Right ventricle myocardium inferior (tissue), 1 donor: ENCODE measurements at places on chromosomes 1 and 21.
A peak's percentile ranks its signal among the peaks of the same experiment; 100 is the strongest.

- no peak for DNase-seq
These were observed 30.7 kb downstream of the KYAT3 start for GRCh38 chr1:88961647-88962275.

DNA sequence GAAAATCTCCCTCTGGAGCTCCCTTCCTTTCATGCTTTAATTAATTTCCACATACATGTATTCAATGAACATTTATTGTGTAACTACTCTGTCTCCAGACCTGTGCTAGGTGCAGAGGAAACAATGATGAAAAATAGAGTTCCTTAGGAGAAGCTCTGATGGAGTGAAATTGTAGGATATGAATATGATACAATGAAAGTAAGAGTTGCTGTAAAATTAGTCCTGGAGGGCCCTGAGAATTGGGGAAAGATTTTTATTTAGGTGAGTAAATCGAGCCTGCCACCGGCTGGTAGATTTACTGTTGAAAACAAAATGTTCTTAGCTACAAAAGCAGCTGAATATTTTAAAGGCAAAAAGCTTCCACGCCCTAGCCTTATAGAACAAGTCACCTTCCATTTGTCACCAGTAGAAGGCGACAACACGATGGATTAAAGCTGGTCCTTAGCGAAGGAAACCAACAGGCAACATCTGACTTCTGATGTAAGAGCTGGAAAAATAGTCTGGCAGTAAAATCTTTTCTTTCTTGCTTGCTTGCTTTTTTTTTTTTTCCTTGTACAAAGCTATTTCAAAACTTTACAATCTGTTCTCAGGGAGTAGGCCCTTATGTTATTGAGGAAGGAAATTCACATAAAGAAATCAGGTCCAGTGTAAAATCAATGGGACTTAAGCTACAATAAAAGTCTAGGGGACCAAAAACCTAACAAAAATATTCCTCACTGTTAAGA lies 82.0 kb upstream of the ROR1 start:
- DNase-seq, result no peak

- DNase-seq, result no peak
These were observed 5.2 kb downstream of the NCF2 start for GRCh38 chr1:183585038-183585437.

DNA sequence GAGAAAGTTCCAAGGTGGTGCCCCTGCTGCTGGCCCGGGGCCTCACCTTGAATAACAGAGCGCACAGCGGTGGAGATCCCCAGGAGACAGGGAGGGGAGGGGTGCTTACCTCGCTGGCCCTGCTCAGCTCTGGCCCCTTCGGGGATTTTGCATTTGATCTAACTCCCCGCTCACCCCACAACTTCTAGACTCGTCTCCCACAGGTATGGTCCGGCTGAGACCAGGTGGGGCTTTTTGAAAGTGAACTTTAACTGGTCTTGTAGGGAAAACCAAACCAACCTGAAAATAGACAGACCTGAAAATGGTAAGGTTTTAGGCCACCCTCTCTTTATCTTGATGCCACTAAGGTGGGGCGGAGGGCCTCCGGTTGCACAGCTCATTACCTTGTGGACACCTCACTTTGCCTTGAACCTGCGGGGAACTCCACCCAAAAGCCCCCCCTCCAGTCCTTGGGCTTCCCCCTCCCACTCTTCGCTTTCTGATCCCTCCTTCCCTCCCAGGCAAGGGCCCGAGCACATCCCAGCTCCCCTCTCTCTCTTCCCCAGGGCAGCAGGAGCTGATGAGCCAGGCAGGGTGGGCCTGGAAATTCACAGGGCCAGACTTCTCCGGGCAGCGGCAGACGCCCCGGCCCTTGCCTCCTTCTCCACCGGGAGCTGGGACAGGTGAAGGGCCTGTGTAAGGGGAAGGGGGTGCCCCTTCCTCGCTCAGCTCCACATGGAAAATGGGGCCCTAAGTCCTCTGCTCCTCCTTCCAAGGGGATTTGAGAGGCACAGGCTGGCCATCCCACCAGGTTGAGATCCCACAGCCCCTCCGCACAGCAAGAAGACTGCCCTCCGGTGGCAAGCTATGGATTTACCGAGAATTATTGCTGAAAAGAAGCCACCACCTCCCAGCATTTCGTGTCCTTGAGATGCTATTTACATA lies 16.1 kb downstream of the TNFRSF8 start:
- no peak for DNase-seq

- no peak for DNase-seq
These were observed 60.4 kb upstream of the TNFSF4 start for GRCh38 chr1:173267453-173267945.

- no peak for DNase-seq
These were observed 27.3 kb downstream of the VANGL2 start for GRCh38 chr1:160427625-160428024.

- DNase-seq, result no peak
These were observed 124.0 kb downstream of the TRIM33 start for GRCh38 chr1:114387010-114387360.

GRCh38 chr1:147287133-147287865 lies 44.8 kb downstream of the CHD1L start:
- no peak for DNase-seq

- no peak for DNase-seq
These were observed 5.4 kb upstream of the ZNF691 start for GRCh38 chr1:42841010-42841409.

DNA sequence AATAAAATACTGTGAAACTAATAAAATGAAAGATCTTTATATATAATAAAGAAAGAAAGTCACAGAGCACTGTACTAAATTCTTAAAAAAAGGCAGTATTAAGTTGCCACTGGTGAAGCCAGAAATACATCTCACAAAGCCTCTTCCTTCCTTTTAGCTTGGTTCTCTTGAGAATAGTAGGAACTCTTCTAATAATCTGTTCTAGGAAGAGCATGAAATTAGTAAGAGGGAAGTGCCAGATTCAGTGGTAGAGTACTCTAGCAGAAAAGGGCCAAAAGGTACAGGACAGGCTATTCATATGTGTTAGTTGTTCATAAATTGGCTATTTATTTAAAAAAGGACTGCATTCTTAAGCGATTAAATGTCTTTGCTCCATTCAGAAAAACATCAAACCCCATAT lies 33.7 kb downstream of the CTTNBP2NL start:
- DNase-seq, result no peak

GRCh38 chr1:11377001-11377583 lies 101.9 kb upstream of the DISP3 start:
- no peak for DNase-seq

GRCh38 chr1:147721716-147722115 lies 38.7 kb downstream of the GJA5 start:
- no peak for DNase-seq

GRCh38 chr1:7010534-7011200 lies 225.4 kb downstream of the CAMTA1 start:
- no peak for DNase-seq

- DNase-seq, result no peak
These were observed 7.0 kb upstream of the IGSF21 start for GRCh38 chr1:18100491-18101063.

DNA sequence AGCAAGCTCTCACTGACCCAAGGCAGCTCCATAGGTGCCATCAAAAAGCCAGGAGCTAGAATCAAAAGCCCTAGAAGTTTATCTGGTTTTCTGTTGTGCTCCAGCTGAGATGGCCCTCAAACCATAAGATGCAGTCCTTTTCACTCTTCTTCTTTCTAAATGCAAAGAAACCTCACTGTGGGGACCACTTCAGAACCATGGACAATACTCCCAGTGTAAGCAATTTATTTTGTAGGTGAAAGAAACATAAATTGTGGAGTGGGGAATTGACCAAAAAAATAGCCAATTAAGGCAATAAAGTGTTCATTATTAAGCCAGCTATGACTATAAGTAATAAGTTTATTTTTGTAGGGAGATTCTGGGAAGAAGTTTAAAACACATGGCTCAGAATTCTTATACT lies 1399.9 kb downstream of the PLA2G4A start:
- no peak for DNase-seq

GRCh38 chr1:172447641-172448040 lies 3.8 kb upstream of the PIGC start:
- no peak for DNase-seq

DNA sequence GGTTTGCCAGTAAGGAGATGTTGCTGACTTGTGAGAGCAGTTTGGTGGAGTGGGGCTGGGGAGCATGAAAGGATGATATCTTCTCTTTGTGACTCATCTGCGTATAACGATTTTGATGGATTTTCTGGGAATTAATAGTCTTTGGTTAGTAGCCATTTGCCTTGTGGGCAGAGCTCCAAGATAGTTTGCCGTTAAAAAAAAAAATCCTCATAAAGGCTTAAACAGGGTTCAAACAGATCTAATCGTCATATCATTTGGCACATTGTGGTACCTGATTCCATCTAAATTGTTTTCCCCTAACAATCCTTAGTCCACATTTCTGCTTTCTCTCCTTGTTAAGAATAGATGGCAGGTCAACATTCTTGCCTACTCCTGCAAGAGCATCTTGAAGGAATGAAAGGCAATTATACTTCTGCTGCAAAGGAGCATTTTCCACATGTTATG lies 168.0 kb downstream of the PPP1R12B start:
- DNase-seq, result no peak

DNA sequence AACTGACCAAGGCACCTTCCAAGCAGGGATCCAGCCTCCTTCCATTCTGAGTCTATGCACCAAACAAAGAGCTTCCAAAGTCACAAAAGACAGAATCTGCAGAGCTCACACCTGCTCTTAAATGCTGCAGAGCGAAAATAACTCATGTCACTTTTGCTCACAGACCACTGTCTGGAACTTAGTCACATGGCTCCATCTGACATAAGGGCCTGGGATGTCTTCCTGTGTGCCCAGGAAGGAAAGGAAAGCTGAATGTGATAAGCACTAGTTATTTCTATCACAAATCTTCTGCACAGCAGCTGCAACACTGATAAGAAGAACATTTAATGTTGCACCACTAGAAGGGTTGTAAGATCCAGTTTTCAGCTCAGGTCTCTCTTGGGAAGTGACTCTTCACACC lies 39.5 kb upstream of the SGIP1 start:
- DNase-seq, result no peak

DNA sequence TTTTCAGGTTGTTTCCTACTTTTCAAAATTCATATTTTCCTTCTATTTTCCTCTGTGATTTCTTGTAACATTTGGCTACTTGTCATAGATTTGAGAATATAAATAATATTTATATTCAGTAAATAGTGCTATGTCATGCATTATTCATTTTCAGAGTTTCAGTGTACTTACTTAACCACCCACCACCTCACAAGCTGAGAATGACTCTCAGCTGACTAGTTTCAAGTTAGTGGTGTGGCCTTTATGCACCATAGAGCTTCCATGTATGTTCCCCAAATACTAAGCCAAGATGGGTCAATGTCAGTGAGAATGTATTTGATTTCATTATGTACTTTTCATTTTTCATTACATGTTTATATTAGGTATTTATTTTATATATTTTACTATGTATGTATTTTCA lies 56.9 kb upstream of the RGS1 start:
- DNase-seq, result no peak

DNA sequence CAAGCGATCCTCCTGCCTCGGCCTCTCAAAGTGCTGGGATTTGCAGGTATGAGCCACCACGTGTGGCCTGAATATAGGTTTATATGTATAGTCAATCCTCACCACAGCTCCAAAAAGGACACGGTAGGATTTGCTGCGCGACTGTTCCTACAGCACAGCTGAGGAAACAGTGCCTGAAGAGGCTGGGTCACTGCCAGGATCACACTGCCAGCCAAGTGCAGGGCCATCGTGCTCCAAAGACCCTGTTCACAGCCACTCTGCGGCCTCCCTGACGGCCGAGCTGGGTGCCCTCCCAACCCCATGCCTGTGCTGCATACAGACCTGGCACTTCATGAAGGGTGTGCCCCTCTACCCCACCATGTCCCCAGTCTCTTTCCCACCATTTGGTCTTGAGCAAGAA lies 71.4 kb downstream of the MRPL37 start:
- peak; percentile 56 for DNase-seq

DNA sequence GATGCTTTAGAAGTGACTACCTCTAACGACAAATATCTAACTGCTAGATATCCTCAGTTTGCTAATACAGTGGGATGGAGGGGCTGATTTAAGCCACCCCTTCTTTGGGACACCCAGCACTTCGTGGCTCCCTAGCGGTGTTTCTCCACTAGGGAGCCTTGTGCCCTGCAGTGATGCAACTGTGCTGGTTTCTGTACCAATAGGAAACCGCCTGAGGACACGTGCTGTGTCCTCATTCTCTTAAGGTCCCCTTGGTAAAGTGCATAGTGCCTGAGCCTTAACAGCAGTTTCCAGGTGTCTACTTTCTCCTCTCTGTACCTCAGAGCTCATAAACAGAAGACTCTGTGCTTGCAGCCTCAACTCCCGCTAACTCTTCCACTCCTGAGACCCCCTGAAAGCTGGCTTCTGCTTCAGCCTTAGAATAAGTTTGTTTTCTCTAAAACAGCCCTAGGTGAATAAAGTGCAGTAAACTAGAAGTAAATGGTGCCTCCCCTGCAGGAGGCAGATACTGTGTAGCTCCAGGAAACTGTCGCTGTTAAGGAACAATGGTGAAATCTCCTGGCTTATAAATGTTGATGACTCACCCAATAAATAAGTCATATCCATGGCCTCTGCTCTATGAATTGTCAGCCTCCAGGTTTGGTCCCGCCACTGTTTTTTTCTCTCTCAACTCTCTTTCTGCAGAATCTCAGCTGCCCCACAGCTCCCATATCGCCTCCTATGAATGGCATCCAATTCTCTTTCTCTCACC lies 130.4 kb downstream of the AK5 start:
- no peak for DNase-seq

GRCh38 chr1:107877745-107878144 lies 87.2 kb downstream of the VAV3 start:
- DNase-seq, result peak; percentile 53

DNA sequence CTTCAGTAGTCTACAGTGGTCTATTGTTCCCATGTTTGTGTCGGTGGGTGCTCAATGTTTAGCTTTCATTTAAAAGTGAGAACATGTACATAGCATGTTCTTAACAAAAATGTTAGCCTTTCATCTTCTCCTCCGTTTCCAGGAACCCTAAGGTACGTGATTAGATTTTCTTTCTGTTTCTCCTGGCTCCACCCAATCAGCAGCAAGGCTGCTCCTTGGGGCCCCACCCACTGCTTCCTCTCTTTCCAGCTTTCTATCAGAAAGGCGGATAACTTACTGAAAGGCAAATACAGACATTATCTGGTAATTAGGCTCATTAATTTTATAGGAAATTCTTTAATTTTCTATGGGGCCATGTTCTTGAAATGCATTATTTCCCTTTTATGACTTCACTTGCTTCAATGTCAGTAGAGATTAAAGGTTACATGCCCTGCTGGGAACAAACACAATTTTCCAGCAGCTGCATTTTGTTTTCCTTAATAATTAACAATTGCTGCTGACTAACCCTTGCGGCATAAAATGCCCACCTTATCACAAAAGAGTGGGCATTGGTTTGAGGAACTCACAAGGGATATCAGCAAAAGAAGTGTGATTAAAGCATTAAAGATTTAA lies 324.9 kb upstream of the SNX7 start:
- no peak for DNase-seq

DNA sequence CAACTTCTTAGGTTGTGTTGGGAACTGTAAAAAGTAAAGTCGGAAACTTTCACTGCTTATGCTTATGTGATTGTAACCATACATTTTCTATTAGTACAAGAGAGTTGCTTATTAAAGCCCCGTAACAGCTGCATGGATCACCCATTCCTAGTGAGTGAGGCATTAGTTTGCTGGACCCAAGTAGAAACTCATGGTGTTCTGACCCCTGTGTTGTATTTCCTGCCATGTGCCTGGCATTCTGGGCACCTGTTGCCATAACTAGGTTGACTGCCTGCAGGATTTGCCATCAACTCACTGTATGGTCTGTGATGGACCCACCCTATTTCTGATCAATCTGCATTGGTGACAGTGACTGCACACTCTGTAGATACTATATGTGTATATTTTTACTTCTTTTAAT lies 173.0 kb downstream of the PGBD5 start:
- no peak for DNase-seq

GRCh38 chr1:8966606-8967005 lies 20.9 kb downstream of the CA6 start:
- DNase-seq, result no peak
